NCI-H2171 (cell line): ENCODE measurements at places on chromosomes 4 and X.

DNA sequence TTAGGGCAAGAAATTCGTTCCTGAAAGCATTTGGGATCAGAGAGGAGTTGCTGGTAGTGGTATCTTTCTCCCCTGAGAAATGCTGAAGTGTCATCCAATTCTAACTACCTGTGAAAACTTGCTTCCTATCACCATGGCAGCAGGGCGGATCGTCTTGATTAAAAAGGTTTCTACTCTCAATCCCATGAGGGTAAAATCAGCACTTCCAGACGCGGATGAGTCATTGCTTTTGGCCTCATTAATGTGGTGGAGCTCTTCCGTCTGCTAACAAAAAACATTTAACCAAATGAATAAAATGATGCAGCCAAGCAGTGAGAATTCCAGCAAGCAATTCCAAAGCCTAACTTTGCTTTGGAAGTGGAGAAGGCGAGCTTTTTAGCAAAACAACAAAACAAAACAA, 325.6 kb downstream of the CAMK2D start:
- peak; percentile 75 for DNase-seq

- peak; percentile 0 for DNase-seq
These were observed 62.2 kb downstream of the PRKX start for GRCh38 chrX:3651277-3651676.

DNA sequence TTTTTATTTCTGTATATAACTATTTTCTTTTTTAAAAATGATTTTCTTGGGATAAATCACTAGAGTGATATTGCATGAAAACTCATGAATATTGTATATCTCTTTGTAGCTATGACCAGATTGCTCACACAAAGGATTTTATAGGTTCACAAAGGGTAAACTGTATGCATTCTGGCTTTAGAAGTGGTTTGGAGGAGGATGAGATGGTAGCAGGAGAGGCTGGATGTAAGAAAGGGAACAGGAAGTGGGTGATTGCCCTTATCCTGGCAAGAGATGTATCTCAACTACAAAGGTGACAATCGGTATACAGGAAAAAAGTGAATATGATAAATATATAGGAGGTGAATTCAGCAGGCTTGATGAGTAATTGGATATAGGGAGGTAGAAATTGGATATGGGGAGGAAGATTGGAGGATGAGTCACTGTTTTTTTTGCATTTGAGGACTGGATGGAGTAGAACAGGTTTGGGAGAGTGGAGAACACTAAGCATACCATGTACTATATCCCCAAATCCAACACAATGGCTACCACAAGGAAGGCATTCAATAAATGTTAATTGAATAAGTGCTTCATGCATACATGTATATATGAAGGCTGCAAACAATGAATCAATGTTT, 9.9 kb downstream of the FGG start:
- DNase-seq, result no peak

GRCh38 chr4:18401868-18402267, 380.3 kb upstream of the LCORL start:
- no peak for DNase-seq

DNA sequence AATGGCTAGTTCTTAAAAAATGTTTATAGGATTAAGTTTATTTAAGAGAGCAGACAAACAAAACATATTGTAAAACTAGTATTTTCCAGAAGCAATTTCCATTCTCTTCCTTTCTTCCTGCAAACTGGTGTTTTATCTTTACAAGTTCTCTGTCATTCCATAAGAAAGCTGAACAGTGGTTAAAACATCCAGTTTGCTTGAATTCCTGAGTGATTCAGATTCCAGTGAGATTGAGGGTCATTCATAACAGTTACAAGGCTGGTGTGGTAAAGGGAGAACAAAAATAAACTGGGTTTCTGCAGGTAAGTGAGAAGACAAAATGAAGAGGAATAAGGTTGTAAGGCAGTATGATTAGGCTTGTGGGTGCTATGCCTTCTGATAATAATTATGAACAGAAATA, 544.8 kb upstream of the DIPK2B start:
- DNase-seq, result no peak

DNA sequence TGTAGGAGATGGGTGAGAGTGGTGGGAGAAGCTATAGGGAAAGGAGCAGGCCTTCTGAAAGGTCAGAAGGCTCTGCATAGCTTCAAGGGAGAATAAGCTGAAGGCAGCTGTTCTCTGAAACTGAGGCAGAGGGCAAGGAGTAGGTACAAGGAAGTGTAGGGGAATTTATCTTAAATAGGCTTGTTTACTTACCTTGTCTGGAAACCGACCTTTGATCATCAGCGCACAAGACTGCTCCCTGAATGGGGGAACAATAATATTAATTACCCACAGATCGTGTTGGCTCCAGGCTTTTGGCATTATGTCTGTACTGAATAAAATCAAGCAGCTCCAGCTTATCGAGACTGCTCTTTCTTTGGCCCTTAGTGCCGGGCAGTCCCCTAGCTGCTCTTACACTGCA, 175.5 kb upstream of the MAGEB16 start:
- no peak for DNase-seq

DNA sequence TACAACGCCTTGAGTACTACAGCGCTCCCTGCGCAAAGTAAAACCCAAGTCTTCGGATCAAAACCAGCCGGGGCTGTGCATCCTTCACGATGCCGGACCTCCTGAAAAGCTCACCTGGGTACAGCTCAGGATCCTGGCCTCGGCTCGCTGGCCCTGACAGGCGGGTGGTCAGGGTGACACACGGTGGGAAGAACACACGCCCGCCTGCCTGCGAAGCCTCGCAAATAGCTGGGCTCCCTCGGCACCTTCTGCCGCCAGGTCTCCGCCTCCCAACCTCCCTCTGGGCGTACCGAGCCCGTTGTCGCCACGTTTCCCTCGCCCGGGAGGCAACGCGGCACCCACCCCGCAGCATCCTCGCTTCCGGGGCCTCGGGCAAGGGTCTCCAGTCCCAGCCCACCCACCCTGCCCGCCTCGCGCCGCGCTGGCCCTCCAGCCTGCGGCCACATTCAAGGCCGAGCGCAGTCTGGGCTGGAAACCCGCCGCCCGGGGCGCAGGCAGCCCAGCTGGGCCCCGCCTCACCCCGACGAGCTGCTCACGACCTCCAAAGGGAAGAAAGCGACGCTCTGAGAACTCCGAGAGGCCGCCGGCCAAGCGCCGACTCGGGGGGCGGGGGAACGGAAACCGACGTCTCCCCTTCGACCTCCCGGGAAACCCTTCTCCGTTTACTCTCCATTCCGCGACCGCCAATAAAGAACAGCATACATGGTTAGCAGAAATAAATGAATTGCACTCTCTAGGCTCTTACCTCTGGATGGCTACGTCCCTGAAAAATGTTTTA, 511 bp downstream of the PPM1K start:
- no peak for DNase-seq

DNA sequence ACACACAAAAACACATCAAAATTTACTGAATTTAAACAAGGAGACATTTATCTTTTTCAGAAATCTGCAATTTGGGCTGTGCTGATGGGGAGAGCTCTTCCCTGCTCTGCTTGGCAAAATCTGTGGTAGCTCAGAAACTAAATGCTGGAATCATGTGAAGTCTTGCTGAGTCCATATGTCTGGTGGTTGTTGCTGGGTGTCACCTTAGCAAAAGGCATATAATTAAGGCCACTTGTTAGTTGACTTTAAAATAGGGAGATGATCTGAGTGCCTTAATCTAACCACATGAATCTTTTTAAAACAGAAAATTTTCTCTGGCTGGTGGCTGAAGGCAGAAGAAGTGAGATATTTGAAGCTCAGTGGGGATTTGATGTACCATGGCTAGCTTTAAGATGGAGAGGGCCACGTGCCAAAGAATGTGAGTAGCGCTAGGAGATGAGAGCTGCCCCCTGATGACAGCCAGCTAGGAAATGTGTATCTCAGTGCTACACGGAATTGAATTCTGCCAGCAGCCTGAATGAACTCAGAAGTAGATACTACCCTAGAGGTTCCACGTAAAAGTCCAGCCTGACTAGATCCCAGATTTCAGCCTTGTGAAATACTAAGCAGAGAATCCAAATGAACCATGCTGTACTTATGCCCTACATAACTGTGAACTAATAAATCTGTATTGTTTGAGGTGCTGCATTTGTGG, 7.6 kb upstream of the GUF1 start:
- no peak for DNase-seq

DNA sequence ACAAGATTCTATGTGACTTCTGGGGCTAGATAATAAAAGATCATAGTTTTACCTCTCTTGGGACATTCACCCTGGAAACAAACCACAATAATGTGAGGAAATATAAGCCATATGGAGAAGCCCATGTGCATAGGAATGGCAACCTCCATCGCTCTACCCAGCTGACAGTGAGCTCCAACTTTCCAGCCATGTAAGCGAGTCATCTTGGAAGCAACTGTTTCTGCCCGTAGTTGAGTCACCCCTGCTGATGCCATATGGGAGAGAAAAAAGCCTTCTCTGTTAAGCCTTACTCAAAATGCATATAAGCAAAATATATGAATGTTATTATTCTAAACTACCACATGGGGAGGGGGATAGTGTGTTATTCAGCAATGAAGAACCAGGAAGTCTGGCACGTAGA, 31.4 kb upstream of the RELL1 start:
- no peak for DNase-seq

- DNase-seq, result no peak
These were observed 54.7 kb upstream of the TRPC5 start for GRCh38 chrX:112137276-112137675.

DNA sequence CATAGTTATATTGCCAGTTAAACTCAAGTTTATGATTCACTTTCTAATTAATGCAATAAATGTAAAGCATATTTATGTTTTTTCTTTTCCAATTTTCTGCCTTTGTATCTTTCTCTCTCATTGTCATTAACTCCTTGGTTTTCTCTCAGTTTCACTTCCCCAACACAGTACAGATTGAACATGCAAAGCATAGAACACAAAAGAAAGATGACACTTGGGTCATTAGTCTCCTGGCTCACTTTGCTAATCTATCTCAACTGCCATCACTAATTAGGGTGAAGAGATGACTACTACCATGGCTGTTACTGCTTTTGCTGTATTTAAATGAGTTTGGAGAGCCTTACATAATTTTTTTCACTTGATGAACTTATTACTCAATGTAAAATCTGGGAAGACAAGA, 12.3 kb upstream of the NAA11 start:
- DNase-seq, result no peak

DNA sequence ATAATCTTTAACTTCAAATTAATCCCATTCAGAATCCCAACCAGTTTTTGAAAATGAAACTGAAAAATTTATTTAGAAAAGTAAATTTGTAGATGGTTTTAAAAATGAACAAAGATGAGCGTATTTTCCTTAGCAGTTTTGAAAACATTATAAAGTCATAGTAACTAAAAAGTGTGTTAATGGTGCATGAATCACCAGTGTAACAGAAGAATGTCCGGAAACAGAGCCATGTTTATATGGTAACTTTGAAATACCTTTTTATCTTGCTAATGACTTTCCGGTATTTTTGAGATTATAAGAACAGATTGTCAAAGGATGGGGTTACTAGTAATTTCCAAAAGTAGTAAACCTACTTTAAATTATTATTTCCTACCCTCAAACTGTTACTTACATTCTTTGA, 145.9 kb downstream of the IRS4 start:
- DNase-seq, result no peak

DNA sequence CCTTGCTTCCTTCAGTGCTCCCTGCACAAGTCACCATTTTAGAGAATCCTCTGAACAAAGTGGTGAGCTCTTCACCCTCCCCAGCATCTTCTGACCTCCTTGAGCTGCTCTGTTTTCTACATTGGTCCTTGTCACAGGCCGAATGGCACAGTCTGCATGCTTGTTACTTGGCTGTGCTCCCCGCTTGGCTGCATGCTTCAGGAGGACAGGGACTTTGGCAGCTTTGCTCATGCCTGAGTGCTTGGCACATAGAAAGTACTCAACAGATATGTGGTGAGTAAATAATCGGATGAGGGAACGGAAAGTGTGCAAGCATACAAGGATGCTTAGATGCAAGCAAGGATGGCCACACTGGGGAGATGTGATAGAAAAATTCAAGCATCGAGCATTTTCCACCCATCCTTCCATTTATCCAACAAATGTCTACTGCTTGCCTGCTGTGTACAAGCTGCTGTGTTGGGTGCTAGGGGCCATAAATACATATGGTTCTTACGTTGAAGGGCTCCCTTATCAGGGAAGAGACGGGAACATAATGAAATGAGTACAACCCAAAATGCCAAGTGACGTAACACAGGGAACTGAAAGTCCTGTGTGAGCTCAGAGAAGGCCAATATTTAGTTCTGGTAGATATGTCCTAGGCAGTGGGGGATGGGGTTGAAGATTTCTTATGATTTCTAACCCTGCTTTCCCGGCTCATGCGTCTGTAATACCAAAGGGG, 31.2 kb downstream of the SLC2A9 start:
- DNase-seq, result no peak

DNA sequence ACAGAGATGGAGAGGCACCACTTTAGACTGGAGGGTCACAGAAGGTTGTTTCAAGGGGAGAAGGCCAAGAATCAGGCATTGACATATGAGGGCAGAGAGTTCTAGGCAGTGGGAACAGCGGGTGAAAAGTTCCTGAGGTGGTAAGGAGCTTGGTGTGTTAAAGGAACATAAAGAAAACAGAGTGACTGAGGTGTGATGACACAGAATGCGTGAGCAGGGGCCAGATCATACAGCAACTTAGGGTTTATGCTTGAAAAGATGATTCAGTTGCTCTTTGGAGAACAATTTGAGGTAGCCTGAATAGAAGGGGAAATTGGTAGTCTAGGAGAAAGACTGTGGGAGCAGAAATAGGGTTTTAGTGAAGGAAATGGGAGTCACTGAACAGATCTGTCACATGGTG, 179.2 kb downstream of the AMELX start:
- DNase-seq, result no peak

GRCh38 chrX:11474576-11474975, 181.4 kb downstream of the AMELX start:
- DNase-seq, result no peak

DNA sequence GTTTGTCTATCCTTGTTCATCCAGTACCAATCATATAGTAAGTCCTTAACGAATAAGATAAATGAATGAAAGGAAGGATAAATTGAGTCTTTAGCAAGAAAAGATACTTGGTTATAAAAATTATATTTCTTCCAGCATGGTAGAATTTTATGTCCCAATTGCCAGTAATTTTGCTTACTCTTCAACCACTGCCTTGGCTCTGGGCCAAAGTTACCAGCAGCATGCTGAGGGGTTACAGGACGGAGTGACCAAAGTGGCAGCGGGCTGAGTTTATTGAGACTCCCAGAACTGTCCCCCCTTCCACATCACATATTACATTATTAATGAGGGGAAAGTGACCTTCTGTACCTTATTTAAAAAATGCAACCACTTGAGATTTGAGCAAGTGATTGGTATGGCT, 121.7 kb downstream of the RASGEF1B start:
- DNase-seq, result no peak

GRCh38 chrX:153866302-153867019, 19.5 kb downstream of the L1CAM start:
- no peak for DNase-seq

DNA sequence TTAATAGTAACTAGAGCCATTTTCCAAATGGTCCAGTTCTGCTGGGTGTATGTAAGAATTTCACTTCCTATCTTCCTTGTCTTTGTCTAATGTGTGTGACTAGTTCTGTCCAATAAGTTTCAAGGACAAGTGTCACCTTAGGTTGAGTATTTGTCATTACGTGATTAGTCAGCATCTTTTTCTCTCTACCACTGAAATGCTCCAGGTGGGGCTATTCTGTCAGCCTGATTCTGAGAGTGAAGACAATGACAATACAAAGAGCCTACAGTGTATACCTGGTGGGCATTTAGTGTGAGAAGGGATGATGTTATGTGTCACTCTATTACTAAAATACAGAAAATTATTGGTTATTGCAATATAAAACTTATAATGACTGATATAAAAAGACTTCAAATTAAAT, 876.3 kb downstream of the C4orf33 start:
- no peak for DNase-seq

GRCh38 chrX:76172325-76172893, 453 bp upstream of the PBDC1 start:
- peak; percentile 28 for DNase-seq

- DNase-seq, result no peak
These were observed 388.0 kb downstream of the SPRY1 start for GRCh38 chr4:123784626-123785025.
